ENCODE measurements at places on chromosomes 5 and 9.
A peak's percentile ranks its signal among the peaks of the same experiment; 100 is the strongest.

DNA sequence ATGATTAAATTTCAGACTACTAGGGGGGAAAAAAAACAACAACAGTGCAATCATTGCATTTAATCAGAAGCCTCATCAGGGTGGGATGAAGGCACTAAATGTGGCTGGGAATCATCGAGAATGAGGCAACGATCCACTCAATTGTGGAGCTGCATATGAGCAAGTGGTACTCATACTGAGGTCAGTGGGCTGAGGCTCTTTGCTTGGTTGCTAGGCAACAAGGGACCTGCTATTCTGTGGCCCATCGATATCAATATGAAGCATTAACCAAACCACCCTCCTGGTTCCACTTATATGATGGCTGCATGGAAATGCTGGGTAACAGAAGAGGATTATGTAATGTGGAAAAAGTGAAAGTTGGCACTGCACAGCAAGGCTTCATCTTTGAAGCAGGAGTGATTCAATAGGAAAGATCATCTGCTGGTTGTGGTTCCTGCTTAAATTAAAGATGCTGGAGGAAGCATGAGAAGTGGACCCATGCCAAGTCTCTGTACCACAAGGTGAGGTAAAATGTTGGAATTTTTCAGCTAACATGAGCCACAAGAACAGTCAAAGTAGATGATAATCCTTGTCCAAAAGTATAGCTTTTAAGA is 159.8 kb upstream of the HMHB1 start:
- DNase-seq: no peak

DNA sequence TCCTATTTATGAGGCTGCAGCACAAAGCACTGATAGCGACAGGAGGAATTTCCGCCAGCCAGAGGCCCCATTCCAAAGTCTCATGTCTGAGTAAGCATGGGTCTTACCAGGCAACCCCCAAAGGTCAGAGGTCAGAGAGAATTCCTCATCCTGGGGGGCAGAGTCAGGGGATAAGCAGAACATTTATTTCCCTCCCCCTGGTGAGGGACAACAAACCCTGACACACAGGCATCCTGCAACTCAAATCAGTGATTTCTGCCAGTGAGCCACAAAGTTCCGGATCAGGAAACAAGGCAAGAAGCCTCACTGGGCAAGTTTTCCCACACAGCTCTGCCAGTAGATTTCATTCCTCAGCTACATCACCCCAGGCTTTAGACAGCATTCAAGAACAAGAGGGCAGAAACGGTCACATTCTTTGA is 37.0 kb downstream of the ADAMTS12 start:
- no peak for DNase-seq

DNA sequence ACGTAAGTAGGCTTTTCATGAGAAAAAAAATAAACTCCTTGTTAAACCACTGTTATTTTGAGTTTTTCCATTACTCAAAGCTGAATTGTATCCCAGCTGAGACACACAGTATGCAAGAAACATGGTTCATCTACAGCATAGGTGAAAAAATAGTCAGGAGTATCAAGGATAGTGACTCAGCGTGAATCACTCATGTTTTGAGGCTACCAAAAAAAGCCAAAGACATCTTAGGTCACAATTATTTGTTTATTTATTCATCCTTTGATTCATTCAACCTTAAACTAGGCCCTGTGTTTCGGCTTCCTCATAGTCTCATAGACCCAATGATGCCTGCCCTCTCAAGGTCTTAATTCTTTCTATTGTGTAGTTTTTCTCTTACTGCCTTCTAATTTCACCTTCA is 32.9 kb upstream of the STX17 start:
- DNase-seq: no peak

GRCh38 chr9:76827296-76828080 is 63.2 kb downstream of the PCA3 start:
- no peak for DNase-seq

DNA sequence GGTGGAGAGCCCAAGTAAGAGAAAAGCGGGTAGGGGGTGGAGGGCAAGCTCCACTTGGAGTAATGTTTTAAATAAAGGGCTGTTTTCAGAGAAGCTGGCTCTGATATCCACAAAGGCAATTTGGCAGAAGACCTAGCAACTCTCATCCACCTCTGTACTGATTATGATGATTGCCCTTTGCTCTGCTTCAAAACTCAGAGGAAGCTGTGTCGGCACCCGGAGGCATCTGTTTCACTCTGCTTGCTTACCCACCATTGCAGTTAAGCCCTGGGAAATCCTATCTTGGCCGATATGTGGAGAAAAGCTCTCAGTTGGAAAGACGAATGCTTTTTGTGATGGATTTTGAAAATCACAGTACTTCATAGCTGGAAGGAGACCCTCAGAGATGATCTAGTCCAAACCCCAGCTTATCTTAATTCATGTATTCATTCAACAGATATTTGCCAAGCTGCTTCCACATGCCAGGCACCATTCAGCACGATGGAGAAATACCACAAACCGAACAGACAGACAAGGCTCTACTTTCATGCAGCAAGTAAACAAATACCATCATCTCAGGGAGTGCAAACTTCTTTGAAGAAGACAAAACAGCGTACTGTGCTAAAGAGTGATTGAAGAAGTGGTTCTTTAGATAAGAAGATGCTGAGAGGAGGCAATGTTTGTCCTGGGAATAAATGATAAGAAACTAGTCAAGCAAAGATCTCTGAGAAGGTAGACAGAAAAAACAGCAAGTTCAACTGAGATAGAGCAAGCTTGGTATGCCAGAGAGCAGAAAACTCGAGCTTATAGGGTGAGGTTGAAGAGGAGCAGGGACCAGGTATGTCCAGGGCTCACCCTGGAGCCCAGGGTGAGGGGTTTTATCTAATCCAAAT is 140.4 kb upstream of the SPDL1 start:
- no peak for DNase-seq

DNA sequence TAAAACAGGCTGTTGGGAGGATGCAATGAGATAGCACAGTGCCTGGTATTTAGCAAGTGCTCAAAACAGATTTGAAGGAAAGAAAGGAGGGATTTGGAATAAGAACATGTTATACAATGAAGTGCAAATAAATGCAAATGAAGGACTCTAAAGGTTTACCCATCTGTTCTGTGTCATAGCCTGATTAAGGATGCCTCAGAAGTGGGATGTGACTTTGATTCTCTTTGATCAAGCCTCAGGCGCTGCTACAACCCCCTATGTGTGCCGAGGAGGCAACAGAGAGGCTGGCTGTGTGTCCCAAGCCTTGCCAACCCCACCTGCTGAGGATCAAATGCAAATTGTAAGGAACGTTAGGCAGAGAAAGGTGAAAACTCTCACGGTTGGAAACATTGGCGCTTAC is 27.2 kb downstream of the GGTA1 start:
- no peak for DNase-seq

- DNase-seq: no peak
Observed at GRCh38 chr5:14077501-14077900, 65.6 kb upstream of the TRIO start.

DNA sequence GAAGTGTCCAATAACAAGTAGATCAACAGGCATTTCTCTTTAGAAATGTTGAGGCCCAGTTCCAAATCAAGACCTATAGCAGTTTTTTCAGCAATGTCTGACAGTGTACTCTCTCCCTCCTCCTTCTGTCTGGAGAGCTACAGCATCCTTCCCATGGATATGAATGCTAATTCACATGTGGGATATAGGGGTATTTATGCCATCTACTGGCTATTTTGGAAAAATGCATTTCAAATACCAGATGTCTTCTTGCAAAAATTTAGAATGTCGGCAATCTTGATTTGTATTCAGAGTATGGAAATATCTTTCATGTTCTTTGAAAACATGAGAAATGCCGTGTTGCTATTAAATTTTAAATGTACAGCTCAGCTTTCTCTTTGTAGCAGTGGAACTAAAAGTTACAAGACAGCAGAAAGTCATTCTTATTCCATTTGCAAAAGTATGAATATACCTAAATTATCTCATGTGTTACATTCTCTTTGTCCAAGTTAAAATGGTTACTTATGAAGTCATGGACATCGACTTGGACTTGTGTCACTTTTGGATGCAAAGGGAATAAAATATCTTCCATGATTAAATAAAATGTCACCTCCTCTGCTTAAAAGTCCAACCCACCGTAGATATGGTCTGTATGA is 647.8 kb downstream of the TAF11L14 start:
- DNase-seq: no peak

DNA sequence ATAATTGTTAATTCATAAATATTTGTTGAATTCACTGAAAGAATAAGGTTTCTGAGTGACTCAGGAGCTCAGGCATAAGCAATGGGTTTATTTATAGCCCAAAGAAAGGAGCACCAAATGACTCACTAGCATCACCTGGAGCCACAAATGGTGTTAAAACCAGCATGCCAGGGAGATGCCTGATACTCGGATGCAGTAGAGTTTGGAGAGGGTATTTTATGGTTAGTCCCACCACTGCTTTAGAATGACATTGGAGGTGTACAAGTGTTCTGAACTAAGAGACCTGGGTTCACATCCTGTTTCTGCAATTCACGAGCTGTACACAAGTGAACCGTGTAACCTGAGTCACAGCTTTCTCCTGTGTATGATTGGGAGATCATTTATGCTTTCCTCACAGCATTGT is 25.2 kb downstream of the CCL28 start:
- no peak for DNase-seq

- peak; percentile 68 for DNase-seq
Observed at GRCh38 chr5:1312993-1313833, 18.3 kb upstream of the TERT start.

GRCh38 chr9:17425384-17425783 is 153.5 kb upstream of the SH3GL2 start:
- no peak for DNase-seq

GRCh38 chr5:8019719-8020218 is 150.8 kb downstream of the MTRR start:
- no peak for DNase-seq

DNA sequence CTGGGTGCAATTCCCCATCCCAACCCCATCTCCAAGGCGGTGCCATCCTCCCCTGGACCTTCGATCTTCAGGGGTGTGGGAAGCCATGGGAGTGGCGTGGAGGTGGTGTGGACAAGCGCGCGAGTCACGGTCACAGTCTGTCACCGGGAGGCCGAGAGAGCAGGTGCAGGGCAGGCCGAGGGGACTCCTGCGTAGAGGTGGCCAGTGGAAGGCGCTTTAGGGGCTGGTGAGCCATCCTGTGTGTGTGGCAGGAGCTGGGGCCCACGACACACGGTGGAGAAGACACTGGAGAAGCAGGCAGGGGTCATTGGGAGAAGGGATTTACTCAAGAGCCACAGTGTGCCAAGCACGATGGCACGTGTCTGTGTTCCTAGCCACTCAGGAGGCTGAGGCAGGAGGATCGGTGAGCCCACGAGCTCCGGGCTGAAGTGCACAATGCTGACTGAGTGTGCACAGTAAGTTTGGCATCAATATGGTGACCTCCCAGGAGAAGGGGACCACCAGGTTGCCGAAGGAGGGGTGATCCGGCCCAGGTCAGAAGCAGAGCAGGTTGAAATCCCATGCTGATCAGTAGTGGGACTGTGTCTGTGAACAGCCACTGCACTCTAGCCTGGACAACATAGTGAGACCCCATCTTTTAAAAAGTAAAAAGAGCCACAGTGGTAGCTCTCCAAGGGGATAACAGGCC is 145.1 kb upstream of the PHYKPL start:
- DNase-seq: no peak

DNA sequence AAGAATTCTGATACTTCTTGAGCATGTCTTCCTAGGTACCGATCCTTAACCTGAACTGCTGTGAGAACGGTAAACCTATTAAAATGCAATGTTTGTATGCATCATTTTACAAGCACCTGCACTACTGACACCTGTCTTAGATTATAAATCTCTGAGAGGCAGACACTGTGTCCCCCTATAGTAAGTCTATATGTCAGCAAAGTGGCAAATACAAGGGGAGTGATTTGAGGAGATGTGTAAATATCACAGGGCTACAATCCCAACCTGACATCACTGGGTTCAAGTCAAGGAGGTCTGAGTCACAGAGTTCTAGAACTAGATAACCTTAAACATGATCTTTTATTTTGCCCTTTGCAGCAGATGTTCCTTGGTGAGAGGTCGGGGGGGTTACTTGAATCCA is 64.1 kb downstream of the ANKH start:
- no peak for DNase-seq

DNA sequence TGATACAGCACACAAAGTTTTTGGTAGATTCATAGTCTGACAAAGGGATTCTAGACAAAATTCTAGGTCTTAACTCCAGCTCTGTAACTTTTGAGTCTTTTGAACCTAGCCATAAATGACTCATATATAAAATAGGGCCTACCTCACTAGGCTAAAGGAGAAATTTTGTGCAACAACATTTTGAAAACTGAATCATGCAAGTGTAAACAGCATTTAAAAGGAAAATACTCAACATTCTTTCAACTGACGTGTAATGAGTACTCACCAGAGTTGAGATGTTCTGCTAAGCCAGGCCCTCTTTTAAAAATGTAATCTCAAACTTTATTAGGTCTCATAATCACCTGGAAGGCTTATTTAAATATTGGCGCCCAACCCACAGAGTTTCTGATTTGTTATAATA is 113.2 kb downstream of the STK32A start:
- no peak for DNase-seq

GRCh38 chr9:127004946-127005769 is 90.6 kb downstream of the RALGPS1 start:
- DNase-seq: peak; percentile 85

DNA sequence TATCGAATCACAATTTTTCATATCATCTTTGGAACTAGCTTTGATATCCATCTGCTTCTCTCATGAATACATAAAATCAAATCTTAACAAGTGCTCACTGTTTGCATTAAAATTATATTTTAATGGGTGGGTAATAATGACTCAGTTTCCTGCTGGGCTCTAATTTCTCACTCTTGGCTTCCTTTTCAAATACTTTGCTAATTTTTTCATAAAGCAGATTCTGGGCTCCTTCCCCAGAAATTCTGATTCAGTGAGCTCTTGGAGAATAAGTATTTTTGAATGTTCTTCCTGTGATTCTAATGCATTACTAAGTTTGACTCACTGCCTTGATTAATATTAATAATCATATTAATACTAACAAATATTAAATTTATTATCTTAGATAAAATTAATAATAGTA is 48.9 kb downstream of the YIPF5 start:
- DNase-seq: no peak

- DNase-seq: no peak
Observed at GRCh38 chr5:72122602-72123001, 15.3 kb downstream of the MAP1B start.

DNA sequence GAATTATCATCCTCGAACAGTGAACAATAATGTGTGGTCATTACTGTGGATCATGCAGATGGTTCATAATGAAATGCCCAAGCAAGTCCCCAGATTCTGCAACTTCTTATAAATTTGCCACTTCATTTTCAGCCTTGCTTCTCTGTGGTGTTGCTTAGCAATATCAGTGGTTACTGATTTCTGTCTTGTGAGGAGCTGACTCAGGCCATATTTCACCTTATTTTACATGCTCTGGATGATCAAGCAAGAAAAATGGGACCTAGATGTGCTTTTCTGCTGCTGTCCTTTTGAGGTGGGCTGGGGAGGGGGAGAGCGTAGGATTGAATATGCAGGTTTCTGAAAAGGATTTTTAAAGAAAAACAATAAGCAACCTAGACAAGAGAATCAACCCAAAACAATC is 188.3 kb downstream of the SLC24A2 start:
- no peak for DNase-seq

- no peak for DNase-seq
Observed at GRCh38 chr5:146151970-146152369, 30.5 kb downstream of the LARS1 start.
